BJ (cell line): ENCODE measurements at places on chromosomes 7 and 10. TPM values are rescaled to one million over a fixed set of nuclear protein-coding genes. Genes with fewer than 3 reads are reported as not detected.

DNA sequence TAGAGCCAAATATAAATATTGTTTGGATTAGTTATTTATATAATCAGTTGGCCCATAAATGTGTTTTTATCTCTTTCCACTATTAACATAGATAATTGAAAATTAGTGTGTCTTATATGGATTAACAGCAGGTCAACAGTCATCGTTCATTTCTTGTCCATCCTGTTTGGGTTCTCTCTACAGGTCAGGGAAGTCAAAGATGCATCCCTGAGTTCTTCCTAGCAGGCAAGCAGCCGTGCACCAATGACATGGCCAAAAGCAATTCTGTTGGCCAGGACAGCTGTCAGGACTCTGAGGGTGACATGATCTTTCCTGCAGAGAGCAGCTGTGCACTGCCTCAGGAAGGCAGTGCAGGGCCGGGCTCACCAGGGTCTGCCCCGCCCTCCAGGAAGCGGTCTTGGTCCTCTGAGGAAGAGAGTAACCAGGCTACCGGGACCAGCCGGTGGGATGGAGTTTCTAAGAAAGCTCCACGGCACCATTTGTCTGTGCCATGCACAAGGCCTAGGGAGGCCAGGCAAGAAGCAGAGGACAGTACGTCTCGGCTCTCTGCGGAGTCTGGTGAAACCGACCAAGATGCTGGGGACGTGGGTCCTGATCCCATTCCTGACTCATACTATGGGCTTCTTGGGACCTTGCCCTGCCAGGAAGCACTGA is 15.9 kb downstream of the FBH1 start:
- no peak for DNase-seq

Gene CFTR
- polyA plus RNA-seq: not detected in 2 replicates

DNA sequence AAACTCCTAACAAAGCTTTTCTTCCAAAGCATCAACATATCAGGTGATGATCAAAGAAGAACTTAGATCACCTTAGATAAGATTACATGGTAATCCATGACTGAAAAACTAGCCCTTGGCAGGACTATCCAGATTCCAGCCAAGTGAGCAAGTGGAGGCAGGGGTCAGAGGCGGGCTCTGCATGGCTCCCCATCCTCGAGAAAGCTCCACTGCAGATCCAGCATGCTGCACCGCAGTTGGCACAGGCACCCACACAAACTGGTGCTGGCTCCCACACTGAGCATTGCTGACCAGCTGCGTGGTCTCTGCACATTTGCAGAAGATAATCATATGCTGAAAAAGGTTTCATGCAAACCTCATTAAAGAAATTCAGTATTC is 10.1 kb downstream of the PSAP start:
- no peak for DNase-seq

- no peak for DNase-seq
Measured at GRCh38 chr7:9657257-9657656, 1223.8 kb downstream of the NXPH1 start.

GRCh38 chr10:125089469-125089868 is 70.9 kb downstream of the CTBP2 start:
- DNase-seq: no peak

Gene RNF148
- polyA plus RNA-seq: not detected in 2 replicates

- DNase-seq: no peak
Measured at GRCh38 chr10:99905971-99906370, 103.8 kb downstream of the DNMBP start.

DNA sequence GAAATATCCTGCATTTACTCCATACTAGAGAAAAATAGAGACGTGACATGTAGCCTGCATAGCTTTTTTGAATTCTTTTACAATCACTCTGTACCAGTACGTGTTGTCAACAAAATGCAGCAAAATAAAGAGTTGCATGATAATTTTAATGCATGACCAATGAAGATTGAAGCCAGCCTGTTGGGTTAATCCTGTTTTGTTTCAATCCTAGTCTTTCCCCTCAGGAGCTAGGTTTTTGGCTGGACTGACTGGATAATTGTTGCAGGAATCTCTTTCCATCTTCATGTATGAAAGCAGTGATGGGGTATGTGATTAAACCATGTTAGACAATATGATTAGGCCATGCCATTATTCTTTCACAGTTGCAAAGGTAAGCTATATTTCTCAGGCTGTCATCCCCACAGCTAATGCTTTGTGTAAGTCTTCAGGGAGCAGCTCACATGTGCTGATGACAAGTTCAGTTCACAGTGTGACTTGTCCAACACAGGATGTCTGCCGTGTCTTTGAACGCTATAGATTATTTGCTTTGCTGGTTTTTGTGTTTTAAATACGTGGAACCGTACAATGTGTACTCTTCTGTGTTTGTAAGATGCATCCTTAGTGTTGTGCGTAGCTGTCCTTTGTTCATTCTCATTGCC is 24.4 kb downstream of the PAPSS2 start:
- DNase-seq: no peak

Gene MPP7
- 1.0 and 1.8 TPM in 2 replicates for polyA plus RNA-seq
